Activated CD8-positive, alpha-beta memory T cell treated with anti-CD3 and anti-CD28 coated beads for 24 hours (primary cell): ENCODE measurements at places on chromosomes 12 and 14.

- DNase-seq, result no peak
These were observed 225.3 kb downstream of the KCNH5 start for GRCh38 chr14:62819931-62820330.

- DNase-seq, result no peak
These were observed 367.4 kb downstream of the BTG1 start for GRCh38 chr12:91778091-91778832.

GRCh38 chr12:27607591-27607990 lies 83.6 kb downstream of the PPFIBP1 start:
- no peak for DNase-seq

- DNase-seq, result no peak
These were observed 17.8 kb downstream of the CDK2AP1 start for GRCh38 chr12:123253641-123254459.

DNA sequence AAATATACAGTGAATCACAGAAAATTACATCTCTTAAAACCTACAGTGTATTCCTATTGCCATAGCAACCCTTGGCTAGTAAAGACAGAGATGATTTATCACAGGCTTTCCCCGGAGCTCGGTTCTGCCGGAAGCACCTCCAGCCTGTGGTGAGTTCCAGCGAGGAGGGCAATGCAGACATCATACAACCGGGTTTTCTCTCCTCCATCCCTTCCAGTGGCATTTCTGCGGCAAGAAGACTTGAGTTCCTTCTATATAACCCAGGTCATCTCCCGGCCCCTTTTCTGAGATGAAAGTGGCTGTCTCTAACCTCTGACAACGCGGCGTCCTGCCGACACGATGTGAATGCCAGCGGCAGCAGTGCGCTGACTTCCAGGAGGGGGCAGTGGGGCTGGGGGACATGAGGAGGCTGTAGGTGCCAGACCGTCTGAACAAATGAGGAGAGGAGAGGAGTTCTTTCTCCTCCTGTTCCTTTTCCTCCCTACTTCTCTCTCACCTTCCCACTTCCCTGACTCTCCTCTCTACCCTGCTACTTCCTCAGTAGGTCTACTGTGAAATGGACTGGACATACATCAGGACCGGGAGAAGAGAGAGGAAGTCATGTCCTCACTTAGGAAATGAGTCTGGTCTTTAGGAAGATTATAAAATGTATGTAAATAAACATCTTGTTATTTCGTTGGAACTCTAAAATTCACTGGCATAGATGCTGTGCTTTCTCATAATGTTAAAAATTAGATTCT lies 68.6 kb upstream of the MAX start:
- peak; percentile 74 for DNase-seq

- DNase-seq, result no peak
These were observed 93.5 kb downstream of the GALNT8 start for GRCh38 chr12:4813741-4814140.

GRCh38 chr12:68675101-68675842 lies 11.5 kb upstream of the NUP107 start:
- DNase-seq, result peak; percentile 68

GRCh38 chr12:4820971-4821370 lies 88.7 kb upstream of the KCNA1 start:
- DNase-seq, result no peak

- no peak for DNase-seq
These were observed 985.7 kb upstream of the FBXO33 start for GRCh38 chr14:40417777-40418401.

DNA sequence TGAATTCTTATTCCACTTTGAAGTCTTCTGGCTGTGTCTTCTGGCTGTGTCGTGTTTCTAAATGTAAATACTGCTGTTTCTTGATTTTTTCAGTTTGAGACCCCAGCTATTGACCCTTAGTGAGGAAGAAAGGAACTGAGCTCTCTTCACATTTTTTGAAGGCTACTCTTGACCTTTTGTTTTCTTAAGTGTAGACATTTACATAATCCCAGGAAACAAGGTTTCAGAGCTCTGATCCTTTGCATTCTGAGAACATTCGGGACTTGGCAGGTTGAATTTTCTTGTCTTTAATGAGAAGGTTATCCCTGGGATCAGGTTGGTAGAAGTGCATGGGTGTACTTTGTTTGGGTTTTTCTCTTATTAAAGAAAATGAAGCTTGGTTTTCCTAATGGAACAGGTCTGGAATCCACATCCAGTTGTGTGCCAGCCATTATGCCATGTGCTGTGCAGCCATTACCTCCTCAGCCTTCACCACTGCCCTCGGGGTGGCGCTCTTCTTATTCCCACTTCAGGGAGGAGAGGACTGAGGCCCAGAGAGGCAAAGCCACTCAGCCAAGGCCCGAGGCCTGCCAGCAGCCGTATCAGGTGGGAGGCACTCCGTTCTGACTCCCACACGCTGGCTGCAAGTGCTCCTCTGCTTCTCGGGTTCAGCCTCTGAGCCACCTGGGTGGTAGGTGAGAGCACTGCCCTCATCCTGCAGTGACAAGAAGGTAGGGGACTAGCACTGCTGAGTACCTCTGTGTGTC lies 120.9 kb downstream of the BEGAIN start:
- DNase-seq, result no peak

DNA sequence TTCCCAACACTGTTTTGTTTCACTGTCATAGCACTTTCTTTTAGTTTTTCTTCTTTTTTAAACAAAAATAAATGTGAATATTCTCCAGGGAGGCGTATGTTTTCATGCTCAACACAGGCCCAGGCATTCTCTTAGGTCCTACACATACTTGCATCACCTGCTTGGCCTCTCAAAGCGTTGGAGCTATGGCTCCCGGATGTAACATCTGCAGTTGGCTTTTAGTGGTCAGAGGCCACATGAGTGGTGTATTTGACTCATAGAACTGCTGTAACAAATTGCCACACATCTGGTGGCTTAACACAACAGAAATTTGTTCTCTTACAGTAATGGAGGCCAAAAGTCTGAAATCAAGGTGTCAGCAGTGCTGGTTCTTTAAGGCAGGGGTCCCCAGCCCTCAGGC lies 44.6 kb upstream of the VRK1 start:
- peak; percentile 9 for DNase-seq

GRCh38 chr12:65364046-65364445 lies 85.6 kb downstream of the MSRB3 start:
- no peak for DNase-seq

DNA sequence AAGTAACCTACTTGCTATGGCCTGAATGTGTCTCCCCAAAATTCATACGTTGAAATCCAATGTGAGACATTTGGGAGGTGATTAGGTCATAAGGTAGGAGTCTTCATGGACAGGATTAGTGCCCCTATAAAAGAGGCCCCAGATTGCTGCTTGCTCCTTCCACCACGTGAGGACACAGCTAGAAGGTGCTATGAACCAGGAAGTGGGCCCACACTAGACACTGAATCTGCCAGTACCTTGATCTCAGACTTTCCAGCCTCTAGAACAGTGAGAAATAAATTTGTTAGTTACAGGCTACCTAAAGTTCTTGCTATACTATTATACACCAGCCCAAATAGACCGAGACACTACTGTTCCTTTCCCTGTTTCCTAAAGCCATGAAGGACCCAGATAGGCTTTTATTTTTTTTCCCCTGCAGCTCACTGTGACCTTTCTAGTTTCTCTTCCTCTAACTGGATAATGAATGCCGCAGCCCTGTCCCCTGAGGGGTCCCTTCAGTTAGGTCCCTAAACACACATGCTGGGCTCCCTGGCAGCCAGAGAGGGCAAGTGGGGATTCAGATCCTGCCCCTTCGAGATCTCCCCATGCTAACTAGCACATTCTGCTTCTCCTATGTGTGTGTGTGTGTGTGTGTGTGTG lies 19.3 kb downstream of the SLC25A3 start:
- DNase-seq, result no peak

DNA sequence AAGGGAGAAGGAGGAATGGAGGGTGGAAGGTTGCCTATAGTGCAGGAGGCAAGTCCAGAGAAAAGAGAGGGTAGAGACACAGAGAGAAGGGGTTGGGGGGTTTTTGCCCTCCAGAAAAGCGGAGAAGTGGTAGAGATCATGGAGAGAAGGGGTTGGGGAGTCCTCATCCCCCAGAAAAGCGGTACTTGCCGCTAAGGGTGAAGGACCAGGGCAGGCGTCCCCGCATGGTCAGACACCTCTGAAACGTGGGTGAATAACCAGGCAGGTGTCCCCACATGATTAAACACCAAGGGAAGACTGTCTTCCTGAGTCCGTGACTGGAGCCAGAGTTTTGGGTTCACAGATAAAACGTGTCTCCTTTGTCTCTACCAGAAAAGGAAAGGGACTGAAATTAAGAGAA lies 439.0 kb downstream of the SOX5 start:
- DNase-seq, result no peak

- no peak for DNase-seq
These were observed 3.5 kb downstream of the FOXG1 start for GRCh38 chr14:28770061-28770460.

DNA sequence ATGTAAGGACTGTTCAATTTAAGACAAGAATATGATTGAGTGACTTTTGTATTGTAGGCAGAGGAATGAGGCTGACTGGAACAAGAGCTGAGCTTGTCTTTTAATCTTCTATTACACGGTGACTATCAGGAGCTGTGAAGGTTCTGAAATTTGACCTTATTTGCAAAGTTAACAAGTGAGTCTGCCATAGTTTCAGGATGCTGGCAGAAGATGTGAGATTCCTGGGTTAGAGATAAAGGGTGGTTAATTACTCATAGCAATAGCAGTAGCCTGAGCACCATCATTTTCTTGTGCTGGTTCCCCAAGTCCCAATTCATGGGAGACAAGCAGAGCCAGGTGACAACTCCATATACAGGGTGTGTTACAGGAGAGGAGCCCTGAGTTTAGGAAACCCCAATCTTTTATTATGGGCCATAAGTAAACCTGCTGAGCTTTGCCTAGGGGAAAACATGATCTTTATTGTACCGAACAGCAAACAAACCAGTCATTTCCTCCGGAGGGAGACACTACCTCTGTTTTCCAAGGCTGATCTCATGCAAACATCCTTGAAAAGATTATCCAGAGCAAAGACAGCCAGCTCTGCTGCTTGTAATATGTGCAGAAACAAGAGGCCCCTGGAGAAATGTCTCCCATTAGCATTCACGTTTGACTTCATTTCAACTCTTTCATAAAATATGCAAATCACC lies 51.7 kb upstream of the DDX11 start:
- DNase-seq, result no peak

- DNase-seq, result no peak
These were observed 117.6 kb downstream of the SLC35F4 start for GRCh38 chr14:57748279-57748678.

- peak; percentile 33 for DNase-seq
These were observed 32.2 kb downstream of the CYP46A1 start for GRCh38 chr14:99716091-99716849.

- no peak for DNase-seq
These were observed 4.7 kb upstream of the FAM234B start for GRCh38 chr12:13039328-13039956.

DNA sequence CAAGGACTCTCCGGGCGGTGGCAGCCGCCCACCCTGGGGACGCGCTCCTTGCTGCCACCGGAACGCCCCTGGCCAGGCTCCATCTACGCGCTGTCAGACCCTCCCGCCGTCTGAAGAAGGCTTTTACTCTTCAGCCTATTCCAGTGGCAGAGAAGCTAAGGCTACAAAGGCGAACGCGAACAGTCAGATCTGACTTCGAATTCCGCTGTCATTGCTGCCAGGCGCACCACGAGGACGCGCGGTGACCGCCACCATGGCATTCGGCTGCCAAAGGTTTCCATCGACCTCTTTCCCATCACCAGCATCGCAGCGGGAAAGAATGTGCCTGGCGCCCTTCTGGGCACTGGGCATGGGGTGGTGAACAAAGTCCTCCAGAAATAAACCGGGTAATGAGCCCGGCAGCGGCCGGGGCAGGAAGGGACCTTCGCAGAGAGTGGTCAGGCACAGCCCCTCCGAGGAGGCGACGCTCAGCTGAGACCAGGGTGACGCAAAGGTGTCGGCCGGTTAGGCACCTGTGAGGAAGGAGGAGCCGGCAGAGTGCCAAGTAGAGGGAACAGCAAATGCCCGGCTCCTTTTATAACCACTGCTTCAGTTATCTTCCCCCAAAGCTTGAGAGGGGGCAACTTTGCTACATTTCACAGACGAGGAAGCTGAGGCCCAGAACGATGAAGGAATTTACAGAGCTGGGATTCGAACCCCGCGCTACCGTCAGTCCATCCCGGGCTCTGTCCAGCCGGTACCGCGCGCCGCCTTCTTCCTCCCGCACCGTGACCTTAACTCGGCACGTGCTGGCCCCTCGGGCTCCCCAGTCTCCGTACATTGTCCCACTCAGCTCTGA lies 1.9 kb upstream of the RFX4 start:
- no peak for DNase-seq

DNA sequence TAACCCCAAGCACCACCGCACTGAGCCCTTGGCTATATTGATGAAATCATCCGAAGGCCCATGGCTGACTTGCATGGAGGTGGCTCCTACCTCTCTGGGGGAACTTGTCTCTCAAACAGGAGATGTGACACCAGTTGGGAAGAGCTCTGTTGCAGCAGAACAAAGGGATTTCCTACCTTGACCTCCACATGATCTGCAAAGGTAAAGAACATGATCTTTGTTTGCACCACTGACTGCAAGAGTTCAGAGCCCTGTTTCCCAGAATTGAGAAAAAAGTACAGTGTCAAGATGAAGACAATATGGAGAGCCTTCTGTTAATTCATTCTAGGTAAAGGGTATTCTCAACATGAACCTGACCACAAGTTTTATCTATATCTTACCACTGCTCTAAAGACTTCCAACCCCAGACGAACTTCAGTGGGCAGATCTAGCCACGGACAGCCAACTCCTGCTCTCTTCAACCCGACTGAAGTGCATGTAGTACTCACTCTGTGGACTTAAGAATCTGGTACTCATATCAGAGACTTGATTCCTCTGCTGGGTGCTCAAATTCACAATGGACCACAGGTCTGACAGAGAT lies 32.1 kb downstream of the ZFYVE26 start:
- no peak for DNase-seq

DNA sequence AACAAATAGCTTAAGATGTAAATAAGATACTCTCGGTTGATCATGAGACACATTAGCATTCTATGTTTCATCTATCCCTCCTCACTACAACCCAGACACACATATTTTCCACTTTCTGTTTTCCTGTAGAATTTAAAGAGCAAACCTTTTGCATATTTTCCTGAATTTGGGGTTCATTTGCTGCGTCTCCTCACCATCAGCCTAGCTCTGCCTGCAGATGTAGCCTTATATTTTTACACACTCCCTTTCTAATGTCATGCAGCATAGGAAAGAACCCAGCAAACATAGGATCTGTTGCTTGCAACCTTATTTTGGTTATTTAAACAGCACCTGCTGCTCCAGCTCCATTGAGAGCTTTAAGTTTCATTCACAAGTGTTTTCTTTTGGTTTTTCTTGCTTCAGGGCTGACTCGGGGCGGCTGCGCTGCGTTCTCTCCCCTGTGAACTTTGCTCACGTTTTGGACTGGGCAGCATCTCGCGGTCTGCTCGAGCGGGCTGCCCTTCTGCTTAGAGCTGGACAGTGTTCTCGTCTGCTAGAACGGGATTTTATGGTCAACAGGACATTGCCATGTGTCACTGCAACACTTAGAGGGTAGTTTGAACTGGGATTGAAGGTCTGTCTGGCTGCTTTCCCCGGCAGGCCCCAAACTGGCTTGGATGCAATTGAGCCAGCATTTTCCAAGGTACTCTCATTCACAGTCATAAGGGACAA lies 57.8 kb upstream of the VRK1 start:
- DNase-seq, result no peak

- no peak for DNase-seq
These were observed 1046.9 kb upstream of the FLRT2 start for GRCh38 chr14:84483072-84483420.

GRCh38 chr14:52998376-52999015 lies 47.6 kb upstream of the FERMT2 start:
- no peak for DNase-seq
